ENCODE measurements at places on chromosomes 4 and X.

DNA sequence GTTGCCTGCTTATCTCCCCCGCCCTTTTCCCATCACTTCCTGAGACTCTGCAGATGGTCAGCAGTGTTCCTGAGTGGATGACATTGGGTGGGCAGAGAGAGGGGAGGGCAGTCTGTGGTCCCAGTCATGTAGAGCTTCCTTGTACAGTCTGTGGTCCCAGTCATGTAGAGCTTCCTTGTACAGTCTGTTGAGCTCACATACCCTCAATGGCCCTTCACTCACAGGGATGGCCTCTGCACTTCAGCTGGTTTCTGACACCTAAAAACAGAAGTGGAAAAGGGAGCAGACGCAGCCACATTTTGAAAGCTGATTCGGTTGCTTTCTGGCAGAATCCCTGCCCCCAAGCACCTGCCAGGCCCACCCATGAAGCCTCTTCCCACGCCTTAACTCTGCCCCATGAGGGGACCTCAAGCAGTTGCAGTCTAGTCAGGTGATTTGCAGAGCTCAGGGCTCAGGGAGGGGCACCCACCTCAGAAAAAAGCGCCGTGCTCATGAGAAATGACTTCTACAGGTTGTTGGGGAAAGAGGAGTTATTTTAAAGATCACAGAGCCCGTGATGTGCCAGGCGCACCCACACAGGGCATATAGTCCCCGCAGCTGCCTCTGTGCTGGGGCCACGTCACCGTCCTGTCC lies 3.6 kb upstream of the TMEM271 start:
- no peak for DNase-seq

DNA sequence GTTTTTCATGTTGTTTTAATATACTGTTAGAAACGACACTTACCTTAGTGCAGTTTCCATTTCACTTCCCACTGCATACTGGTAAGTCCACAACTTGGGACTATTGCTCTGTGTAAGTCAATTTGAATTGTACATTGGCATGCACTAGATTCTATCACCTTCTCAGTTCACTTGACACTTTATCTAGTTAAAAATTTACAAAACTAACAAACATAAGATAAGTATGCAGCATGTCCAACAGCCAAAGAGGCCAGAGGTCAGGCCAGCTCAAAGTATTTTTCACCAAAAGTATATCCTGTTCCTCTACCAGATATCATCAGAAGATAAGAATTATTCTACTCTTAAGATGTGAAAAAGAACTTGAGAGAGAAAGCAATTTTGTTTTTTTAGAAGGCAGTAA lies 75.9 kb downstream of the QRFPR start:
- DNase-seq: no peak

GRCh38 chrX:40157228-40158035 lies 59.7 kb upstream of the BCOR start:
- DNase-seq: no peak

DNA sequence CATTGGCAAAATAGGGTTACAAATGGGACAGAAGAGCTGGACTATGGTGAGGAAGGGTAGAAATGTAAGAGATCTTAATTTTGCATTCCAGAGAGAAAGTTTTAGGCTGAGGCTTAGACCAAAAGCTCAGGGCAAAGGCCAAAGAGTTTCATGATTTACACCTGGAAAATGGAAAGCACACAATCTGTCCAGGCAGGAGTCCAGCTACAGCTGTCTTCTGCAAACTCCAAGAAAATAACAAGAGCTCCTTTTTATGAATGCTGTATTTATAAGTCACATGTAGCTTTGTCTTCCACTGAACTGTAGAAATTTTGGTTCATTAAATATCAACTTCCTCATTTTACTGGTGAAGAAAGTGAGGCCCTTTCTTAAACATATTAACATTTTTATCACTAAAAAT lies 288.0 kb upstream of the ATOH1 start:
- DNase-seq: no peak

DNA sequence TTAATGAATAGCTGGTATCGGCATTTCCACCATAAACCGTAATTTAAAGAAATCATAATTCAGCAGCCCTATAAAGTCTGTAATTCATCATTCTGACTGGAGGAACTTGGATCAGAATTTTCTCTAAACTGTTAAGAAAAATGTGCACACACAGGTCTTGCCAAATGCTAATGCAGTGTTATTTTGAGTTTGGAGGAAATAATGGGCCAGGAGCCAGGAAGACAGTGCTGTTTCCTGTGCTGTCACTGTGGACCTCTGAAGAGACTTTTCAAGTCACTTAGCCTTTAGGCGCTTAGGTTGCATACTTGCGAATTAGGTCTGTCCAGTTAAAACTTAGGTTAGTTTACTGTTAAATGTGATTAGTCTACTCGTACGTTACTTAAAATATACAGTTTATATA lies 137.5 kb upstream of the ANXA3 start:
- DNase-seq: no peak

GRCh38 chrX:39065051-39065871 lies 264.0 kb downstream of the MID1IP1 start:
- no peak for DNase-seq

Measured in stimulated activated CD4-positive, alpha-beta T cell treated with anti-CD3 and anti-CD28 coated beads, Interleukin-2, amount 100 ng/mL, for 48 hours (primary cell).